Cardiac atrium fibroblast (primary cell): ENCODE measurements at places on chromosomes 2 and 18. TPM values are rescaled to one million over a fixed set of nuclear protein-coding genes. Genes with fewer than 3 reads are reported as not detected.

Gene LAMA3
- total RNA-seq = 0.54 and 1.8 TPM in 2 replicates

Gene AQP12B
- total RNA-seq = not detected in 2 replicates

Gene RESP18
- not detected in 2 replicates for total RNA-seq

Gene CYTIP
- total RNA-seq = not detected in 2 replicates
